Muscle of leg (tissue), 16 donors: ENCODE measurements at places on chromosomes 5 and 9. TPM values are rescaled to one million over a fixed set of nuclear protein-coding genes. Genes with fewer than 3 reads are reported as not detected.

DNA sequence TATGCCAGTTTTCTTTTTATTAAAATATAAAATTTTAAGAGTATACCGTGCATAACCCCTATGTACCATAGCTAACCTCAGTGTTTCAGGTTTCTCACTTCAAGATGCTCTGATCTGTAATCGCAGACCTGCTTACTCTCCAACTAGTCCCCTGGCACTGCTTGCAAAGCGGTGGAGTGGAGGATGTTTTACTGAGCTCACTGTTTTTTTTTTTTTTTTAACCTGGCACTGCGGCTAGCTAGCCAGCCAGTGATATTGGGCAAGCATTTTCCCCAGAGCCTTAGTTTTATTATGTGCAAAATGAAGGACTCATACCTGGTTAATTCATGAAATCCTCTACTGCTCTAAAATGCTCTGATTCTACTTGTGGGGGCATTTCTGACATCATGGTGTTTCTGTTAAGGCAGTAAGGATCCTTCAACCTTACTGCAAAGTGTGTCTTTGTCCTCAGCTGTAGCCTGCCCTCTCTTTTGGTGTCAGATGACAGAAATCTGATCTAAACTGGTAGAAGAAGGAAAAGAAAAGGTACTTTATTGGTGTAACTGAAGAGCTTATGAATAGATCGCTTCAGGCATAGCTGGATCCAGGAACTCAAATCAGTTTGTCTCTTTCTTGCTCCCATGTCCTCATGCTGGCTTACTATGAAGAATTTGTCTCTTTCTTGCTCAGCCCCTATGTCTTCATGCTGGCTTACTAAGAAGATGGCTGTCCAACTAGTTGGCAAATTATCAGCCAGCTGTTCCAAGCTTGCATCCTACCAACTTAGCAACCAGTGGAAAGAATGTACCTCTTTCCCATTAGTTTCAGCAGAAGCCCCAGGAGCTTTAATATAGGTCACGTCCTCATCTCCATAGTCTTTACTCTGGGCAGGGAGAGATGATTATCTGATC lies 59.8 kb downstream of the DOCK2 start:
- no peak for DNase-seq

DNA sequence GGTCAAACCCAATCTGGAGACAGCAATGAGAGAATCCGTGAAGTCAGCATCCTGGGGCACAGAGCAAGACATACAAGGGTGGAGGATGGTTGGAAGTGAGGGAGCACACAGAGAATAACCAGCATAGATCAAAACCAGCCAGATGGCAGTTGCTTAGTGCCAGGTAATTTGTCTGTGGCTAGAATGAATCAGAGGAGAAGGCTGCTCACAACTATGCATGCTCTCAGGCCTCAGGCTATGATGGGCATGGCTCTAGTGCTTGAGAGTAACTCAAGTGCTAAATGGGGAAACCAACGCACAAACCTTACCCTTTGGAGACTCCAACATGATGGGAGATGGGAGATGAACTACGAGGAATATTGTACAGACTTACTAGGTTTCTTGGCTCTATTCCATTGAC lies 160.8 kb downstream of the DMRT2 start:
- DNase-seq: no peak

The LIFR gene
- 32.3 TPM for polyA plus RNA-seq

The IFNE gene
- polyA plus RNA-seq: not detected

GRCh38 chr5:77333036-77333435 lies 122.6 kb downstream of the PDE8B start:
- no peak for DNase-seq
